ENCODE measurements at places on chromosomes 13 and 19.

DNA sequence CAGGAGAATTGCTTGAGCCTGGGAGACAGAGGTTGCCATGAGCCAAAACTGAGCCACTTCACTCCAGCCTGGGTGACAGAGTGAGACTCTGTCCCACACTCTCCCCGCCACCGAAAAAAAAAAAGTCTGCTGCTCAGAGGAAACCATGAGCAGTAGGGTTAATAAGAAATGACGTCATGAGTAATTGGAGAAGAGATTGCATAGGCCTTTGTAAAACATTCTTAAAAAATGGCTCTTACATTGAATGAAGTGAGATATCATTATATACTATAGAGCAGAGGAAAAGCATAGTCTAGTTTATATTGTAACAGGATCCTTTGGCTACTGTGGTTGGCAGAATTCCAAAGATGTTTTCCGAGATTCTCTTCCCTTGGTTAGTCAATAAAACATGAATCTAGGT, 228.2 kb downstream of the PCDH20 start:
- no peak for DNase-seq

DNA sequence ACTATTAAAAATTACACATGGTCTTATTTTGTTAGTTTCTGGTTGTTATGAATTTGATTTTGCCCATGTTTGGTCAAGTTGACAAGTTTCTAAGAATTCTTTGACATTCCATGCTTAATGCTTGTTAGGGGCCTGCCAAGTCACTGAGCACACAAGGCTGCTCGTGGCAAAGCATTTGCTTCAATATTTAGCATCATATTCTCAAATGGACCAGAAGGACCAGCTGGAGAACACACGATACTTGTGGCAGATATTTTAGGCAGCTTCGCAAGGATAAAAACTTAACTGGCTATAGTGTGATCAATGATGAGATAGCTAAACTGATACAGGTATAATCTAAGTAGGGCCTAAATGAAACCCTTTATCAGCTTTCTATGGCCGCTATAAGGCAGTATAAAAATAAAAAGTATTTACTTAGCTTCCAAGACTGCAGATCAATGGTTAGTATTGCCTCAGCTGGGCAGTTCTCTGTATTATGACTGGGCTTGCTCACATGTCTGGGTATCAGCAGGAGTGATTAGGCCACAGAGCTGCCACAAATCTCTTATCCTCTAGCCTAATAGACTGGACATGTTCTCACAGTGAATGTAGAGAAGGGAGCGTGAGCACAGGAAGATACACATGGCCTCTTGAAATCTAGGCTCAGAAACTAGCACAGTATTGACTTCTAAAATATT, 155.9 kb upstream of the SPRY2 start:
- DNase-seq, result no peak

DNA sequence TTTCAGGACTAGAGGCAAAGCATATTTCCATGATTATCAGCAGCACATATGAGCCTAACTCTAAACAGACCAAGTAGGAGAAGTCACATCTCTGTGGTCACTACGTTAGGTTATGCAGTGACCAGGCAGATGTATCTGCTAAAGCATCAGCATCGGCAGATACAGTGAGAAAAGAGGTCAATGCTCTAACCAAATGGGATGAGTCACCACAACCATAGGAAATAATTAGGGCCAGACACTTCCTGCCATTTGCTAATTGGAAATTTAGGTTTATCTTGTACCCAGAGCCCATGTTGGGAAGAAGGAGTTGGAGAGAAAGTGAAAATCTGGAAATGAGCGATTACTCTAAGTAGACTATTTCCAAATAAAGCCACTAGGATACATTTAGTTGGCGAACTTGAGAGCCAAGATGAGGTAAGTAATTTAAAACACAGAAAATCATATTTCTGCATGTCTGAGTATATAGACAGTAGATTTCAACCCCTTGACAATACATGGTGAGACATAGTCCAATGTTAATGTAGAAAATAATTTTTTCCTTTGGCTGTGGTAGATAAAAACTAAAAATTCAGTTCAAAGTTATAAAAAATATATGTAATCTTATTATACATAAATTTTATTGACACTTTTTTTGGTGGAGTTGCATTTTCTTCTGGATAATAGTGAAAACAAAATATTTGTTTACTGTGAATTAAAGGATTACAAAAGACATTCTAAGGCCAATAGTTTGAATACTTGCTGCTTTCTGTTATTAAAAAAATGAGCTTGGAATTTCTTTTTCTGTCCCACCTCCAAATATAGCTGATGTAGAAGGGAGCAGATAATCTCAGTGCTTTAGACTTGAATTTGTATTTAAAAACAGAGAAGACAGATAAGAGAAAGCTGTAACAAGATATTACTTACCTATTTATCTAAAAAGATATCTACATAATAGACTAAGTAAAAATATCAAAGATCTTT, 104.4 kb upstream of the CSNK1A1L start:
- no peak for DNase-seq

- no peak for DNase-seq
These were observed 56.7 kb downstream of the GNG7 start for GRCh38 chr19:2645826-2646225.

DNA sequence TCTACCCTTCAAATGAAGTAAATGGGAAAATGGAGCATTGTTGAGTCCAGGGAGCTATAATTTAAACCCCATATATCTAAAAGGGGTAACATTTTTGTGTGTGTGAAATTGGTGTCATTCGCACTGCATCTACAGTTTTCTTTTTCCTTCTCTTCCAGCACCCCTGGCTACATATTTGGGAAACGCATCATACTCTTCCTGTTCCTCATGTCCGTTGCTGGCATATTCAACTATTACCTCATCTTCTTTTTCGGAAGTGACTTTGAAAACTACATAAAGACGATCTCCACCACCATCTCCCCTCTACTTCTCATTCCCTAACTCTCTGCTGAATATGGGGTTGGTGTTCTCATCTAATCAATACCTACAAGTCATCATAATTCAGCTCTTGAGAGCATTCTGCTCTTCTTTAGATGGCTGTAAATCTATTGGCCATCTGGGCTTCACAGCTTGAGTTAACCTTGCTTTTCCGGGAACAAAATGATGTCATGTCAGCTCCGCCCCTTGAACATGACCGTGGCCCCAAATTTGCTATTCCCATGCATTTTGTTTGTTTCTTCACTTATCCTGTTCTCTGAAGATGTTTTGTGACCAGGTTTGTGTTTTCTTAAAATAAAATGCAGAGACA, 28.6 kb downstream of the ALOX5AP start:
- no peak for DNase-seq

GRCh38 chr13:71831716-71832115, 35.3 kb downstream of the DACH1 start:
- DNase-seq, result no peak

GRCh38 chr13:30305456-30305970, 1.8 kb downstream of the KATNAL1 start:
- DNase-seq, result no peak

- no peak for DNase-seq
These were observed at the start of gene ASPDH for GRCh38 chr19:50513746-50514345. TSS of gene ASPDH (minus strand) at chr19:50513913. CDS start at chr19:50513823, 90 bp downstream.

DNA sequence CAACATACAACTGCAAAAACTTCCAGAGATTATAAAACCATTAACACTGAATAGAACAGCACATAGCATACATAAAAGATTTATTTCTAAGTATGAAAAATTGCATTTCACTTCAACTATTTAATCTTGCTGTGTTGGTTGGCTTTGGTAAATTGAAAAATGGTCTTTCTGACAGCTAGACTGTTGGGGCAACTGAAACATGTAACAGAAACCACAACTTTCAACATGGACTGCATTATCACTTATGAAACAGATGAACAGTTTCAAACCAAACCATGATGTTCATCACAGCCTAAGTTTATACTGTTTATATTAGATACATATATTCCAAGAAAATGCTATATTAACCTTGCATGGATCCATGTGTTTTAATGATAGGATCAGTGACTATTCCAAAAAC, 324.1 kb upstream of the PCDH9 start:
- DNase-seq, result no peak

DNA sequence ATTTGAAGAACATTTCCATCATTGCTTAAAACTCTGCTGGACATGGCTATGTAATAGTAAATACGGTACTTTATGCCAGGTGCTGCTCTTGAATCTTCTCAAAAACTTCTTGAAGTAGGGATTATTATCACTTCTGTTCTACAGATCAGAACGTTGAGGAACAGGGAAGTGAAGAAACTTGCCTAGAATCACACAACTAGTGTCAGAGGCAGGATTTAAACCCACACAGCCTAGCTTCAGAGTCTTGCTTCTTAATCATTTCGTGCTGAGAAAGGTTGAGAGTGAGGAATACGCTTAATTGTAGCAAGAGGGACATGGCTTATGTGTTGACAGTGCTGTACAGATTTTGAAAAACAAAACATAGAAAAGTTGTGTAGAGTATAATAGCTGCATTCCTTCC, 13.5 kb downstream of the TM9SF2 start:
- no peak for DNase-seq

GRCh38 chr13:43664700-43665191, 122.0 kb downstream of the ENOX1 start:
- no peak for DNase-seq

GRCh38 chr19:7894612-7895309, 6.5 kb downstream of the LRRC8E start:
- no peak for DNase-seq

DNA sequence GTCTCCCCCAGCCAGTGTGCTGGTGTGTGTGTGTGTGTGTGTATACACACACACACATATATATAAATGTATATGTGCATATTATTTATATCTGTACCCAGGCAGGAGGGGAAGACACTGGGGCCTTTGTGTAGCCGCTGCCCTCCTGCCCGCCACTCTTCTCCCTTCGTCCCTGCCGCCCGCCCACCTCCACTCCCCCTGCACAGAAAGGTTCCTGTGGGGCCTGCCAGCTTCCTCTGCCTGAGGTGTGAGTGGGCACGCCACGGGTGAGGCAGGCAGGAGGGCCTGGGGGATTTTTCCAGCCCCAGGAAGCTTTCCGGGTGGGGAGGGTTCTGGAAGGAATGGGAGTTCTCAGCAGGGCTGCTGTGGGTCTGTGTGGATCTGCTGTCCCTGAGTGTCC, 6.9 kb downstream of the IRF2BP1 start:
- DNase-seq, result no peak

DNA sequence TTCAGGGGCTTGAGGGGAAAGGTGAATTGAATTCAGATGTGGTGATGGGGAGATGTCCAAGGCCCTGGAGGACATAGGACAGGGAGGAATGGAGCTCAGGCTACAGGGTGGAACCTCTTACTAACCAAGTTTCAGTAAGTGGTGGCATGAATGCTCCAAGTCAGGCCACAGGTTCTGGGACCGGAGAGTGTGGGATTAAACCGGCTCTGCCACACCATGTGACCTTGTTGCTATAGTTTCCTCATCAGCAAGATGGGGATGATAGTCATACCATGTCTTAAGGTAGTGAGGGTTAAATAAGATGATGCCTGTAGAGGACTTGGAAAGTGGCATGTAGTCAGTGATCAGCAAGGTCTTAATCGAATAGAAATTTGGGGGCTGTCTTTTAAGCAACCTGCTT, 16.3 kb downstream of the GPR183 start:
- no peak for DNase-seq

GRCh38 chr13:34391076-34391475, 551.0 kb upstream of the NBEA start:
- DNase-seq, result no peak

DNA sequence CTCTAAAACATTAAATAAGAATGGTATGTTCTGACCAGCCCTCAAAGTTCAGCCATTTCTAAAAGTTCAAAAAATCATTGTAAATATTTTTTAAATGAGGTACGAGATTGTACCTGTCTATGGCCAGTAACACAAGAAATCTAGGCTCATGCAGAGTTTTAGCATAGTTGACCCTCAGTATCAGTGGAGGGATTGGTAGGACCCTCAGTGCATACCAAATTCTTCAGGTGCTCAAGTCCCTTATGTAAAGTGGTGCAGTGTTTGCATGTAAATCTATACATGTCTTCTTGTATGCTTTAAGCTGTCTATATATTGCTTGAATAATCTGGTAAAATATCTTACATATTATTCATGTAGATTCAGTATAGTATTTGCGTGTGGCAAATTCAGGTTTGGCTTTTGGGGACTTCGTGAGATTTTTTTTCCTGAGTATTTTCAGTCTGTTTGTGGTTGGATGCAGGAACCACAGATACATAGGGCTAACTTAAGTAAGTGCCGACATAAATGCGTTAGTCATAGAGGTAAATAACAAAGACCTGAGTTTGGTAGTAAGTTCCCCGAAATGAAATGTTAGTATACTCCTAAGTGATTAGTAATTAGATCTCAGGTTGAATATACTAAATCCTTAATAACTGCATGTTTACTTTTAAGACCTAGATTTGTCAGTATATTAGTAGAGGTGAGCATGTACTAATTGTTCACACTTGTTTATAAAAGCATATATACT, 7.8 kb downstream of the MIR17HG start:
- no peak for DNase-seq

Measured in activated gamma-delta T cell (primary cell).